ENCODE measurements at places on chromosomes 6 and 20.

GRCh38 chr6:128095362-128095761 lies 194.5 kb upstream of the THEMIS start:
- no peak for DNase-seq

DNA sequence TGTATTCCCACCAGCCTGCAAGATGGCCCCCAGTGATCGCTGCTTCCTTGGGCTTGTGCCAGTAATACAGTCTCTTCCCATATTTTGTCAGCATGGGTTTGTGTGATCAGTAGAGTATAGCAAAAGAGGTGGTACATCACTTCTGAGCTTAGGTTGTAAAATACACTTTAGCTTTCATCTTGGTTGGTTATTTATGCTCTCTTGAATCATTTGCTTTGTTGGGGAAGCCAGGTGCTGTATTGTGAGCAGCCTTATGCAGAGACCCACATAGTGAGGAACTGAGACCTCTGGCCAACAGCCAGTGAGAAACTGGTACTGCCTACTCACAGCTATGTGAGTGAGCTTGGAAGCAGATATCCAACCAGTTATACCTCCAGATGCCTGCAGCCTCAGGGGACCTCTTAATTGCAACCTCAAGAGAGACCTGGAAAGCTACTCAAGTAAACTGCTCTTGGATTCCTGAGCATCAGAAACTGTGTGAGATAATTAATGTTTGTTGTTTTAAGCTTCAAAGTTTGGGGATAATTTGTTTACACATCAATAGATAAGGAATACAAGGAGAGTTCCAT lies 229.3 kb downstream of the FARS2 start:
- no peak for DNase-seq

GRCh38 chr20:19268426-19268825 lies 56.0 kb downstream of the SLC24A3 start:
- DNase-seq: no peak

DNA sequence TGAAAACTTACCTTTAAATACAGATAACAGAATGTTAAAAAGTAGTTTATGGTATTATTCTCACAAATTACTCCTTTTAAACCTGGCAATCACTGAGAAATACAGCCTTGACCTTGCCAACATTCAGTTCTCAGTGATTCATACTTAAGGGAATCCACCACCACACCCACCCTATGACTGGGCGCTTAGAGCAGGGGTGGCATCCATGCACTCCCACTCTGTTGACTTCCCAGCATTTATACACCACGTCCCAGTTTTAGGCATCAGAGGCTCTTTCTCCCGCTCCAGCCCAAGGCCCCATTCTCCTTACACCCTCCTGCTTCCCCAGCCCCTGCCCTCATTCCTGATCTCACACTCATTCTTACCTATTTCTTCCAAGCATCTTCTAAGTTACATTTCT lies 16.3 kb downstream of the TRAF3IP2 start:
- DNase-seq: no peak

DNA sequence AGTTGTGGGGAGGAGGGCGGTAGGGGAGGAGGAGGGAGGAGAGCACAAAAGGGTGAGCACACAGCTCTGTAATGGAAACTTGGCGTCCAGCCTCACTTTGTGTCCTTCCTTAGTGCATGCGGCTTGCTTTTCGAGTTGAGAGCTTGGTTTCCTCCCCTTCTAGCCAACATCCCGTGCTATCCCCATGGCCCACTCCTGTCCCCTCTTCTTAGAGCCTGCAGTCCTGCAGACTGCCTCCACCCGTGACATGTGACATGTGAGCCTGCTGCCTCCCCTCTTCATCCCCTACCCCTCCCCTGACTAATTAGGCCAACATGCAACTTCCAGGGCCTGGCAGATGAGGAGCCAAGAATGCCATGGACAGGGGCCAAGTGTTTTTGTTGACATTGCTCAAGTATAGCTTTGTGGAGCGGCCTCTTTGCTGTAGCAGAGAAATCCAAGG lies 63.2 kb downstream of the SLC24A3 start:
- no peak for DNase-seq

- no peak for DNase-seq
Observed at GRCh38 chr20:51277961-51278360, 255.1 kb upstream of the KCNG1 start.

GRCh38 chr6:30396833-30397479 lies 52.0 kb downstream of the RPP21 start:
- DNase-seq: peak; percentile 82

GRCh38 chr6:33981861-33982260 lies 164.0 kb downstream of the GRM4 start:
- DNase-seq: no peak

GRCh38 chr6:10312445-10312844 lies 102.4 kb downstream of the TFAP2A start:
- no peak for DNase-seq

GRCh38 chr6:109998159-109998785 lies 20.2 kb downstream of the GPR6 start:
- DNase-seq: no peak

DNA sequence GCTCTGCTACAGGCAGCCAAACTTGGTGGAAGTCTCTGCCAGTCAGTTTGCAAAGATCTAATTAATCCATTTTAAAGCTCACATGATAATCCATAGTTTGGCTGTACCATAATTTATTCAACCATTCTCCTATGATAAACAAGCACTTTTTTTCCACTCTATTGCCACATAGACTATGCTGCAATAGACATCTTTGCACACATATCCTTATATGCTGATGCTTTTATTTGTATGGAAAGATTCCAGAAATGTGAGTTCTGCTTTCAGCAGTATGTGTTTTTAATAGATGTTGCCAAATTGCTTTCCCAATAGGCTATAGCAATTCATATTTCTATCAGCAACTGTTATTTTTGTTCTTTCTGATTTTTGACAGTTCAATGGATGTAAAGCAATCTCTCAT lies 628.0 kb downstream of the KIF16B start:
- DNase-seq: no peak
